CD4-positive, alpha-beta memory T cell (primary cell): ENCODE measurements at places on chromosomes 7 and 10. TPM values are rescaled to one million over a fixed set of nuclear protein-coding genes. Genes with fewer than 3 reads are reported as not detected.
A peak's percentile ranks its signal among the peaks of the same experiment; 100 is the strongest.

DNA sequence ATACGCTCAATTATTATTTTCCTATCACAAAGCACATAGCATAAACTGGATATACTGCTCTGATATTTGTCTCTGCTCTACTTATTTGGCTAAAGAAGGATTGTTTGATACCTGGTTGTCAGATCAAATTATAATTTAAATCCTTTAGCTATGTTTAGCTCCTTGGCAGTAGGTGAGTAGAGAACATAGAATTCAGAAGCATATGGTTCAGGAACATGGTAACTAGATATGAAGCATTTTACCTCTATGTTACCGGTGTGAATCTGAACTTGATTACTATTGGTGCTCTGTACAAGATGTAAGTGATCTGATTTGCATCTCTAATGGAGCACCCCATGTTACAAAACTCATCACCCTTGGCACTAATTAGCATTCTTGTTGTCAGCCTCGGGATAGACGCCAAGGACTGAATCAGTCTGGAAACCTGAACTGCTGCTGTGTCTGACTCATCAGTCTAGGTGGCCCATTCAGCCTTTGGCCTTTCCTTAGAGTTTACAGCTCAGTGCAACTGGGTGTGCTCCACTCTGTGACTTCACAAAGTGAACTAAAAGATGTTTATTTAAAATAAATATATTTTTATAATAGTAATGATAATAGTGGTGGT is 12.3 kb upstream of the MYPN start:
- DNase-seq: no peak

DNA sequence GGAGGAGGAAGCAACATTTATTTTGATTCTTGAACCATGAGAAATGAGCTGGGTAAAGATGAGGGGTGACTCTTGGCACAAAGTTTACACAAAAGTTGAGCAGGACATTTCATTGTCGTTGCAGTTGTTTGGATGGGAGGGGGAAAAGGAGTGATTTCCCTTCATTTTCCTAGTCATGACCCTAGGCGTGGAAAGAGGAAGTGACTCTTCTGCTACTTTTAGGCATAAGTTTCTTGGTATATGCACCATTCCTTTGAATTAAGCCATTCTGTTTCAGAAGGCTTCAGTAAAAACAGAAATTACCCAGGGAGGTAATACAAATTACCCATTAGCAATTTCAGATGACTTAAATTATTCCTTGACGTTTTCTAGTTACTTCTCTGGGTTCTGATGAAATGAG is 113.9 kb upstream of the FAM171A1 start:
- DNase-seq: no peak

DNA sequence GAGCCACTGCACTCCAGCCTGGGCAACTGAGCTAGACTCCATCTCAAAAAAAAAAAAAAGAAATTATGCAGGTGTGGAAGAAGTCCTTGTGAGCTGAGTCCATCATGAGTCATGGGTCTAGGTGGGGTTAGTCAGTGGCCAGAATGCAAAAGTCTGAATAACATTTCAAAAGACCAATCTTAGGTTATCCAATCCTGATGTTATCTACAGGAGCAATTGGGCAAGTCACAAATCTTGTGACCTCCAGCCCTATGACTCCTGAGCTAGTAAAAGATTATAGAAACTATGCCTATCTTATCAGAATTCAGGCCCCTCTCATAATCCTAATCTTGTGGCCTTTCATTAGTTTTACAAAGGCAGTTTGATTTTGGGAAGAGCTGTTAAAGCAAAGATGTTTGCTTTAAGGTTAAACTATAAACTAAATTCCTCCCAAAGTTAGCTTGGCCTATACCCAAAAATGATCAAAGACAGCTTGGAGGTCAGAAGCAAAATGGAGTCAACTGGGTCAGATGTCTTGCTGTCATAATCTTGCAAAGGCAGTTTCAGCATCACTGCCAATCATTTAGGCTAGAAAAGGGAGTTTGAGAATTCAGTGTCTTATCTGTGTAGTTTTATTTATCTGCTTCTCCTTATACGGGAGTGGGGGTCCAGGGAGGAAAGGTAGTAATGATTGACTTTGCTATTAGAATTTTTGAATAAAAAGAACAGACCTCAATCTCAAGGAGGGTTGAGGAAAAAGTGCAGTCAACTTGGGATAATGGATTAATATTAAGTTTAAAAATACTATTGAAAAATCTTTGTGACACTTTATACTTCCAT is 71.2 kb upstream of the TRIM24 start:
- no peak for DNase-seq

GRCh38 chr10:132205650-132206376 is 19.1 kb downstream of the DPYSL4 start:
- DNase-seq: peak; percentile 12

DNA sequence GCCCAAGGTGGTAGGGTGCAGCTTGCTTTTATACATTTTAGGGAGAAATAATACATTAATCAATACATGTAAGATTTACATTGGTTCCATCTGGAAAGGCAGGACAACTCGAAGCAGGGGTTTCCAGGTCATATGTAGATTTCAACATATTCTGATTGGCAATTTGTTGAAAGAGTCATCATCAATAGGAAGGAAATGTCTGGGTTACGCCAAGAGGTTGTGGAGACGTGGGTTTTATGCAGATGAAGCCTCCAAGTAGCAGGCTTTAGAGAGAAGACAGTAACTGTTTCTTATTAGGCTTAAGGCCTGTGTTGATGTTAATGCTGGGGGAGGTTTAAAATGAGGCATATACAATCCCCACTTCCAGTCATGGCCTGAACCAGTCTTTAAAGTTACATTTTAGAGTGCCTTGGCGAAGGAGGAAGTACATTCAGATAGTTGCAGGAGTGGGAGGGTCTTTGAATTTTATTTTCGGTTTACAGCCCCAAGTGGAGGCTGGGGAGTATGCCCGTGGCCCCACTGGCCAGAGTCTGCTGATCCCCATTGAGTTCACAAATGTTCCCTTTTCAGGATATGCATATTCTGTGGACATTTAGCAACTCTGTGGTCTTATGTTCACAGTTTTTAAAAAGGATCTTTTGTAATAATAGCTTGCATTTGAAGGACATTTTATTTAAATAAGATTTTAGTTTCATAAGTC is 166.0 kb upstream of the GDF10 start:
- no peak for DNase-seq

DNA sequence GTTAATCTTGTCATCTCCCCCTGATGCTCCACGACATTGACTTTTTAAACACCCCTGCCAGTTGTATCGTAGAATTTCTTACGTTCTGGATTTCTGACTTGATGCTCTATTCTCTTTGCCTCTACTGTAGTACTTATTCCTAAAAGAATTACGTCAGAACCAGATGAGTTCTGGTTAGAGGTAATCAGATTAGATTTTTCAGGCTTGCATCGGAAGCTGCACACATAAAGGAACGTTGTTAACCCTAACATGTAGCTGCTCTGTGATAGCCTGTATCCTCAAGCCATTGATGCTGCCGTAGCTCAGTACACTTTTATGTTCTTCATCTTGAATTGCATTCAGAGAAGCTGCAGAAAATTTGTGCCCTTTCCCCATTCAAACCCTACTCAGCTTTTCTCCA is 26.3 kb upstream of the TMEM236 start:
- DNase-seq: no peak

DNA sequence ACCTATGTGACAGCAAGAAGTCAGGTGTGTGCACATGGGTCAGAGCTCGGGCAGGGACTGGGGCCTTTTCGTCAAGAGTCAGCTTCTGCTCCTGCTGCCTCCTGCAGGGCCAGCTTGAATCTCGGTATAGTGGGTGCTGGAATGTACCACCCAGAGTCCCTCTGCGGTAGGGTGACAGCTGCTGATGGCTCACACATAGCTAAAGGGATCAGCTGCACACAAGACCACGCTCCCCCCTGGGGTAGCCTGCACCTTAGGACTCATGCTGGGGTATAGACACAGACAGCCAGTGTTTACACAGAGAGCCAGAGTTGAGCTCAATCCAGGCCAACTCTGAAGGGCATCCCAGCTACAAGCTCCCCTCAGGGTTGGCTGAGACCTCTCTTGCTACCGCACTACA is 14.0 kb upstream of the COL13A1 start:
- no peak for DNase-seq

GRCh38 chr7:101516851-101517250 is 112.2 kb downstream of the MYL10 start:
- no peak for DNase-seq

GRCh38 chr10:3619241-3619640 is 165.8 kb downstream of the KLF6 start:
- no peak for DNase-seq

DNA sequence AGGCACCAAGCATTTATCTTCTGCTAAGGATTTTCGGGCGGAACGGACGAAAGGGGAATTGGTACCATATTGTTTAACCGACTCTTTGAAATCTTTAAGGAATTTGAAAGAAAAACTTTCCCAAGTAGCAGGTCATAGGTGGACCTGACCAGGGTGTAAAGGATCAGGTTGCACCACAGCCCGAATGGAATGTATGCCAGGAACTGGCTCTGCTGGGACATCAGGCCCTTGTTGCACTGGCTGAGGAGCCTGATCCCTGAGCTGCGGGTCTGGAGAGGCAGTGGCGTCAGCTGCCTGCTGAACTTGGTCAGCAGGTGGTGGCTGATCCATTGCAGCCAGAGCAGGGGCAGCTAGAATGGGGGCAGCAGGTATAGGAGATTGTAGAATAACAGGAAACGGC is 41.4 kb upstream of the AKR1C2 start:
- DNase-seq: no peak

DNA sequence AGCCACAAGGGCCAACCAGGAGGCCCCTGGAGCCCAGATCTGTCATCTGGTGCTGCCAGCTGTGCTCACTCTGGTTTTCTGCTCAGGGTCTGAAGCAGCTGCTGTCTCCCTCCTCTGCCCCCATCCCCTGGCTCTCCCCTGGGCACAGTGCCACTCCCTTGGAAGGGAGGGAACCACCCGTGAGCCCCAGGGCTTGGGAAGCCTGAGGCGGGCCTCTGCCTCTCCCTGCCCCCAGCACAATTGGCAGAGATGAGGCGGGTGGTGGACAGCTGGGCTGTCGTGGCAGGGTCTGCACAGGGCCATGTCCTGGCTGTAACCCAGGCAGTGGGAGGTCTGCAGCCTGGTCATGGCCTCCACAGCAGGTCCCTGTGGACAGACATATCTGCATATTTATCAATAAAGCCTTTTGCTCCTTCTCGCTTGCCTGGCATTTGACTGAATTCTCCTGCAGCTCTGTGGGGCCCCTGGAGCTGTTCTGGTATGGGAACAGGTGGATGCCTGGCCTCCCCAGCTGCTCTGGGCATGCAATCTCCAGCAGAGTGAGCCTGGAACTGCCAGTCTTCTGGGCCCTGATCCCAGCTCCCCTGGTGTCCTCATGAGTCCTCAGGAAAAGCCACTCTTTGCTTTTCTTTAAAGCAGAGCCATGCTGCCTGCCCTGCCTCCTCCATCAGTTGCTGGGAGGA is 1.6 kb upstream of the ANKRD2 start:
- DNase-seq: no peak

DNA sequence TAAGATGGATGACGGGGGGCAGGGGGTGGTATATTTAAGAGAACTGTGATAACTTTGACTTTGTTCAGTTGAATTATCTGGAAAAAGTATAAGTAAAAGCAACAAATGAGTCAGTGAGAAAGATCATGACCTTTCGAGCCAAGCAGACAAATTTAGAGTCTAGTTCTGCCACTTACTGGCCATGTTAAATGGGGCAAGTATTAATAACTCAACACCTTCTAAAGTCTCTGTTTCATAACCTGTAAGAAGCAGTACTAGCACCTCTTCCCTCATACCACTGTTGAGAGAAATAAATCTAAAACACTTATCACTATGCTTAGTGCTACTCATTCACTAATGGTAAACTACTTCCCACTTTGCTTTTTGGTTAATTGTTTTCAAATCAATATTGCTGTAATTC is 604.4 kb upstream of the LRRN3 start:
- no peak for DNase-seq

DNA sequence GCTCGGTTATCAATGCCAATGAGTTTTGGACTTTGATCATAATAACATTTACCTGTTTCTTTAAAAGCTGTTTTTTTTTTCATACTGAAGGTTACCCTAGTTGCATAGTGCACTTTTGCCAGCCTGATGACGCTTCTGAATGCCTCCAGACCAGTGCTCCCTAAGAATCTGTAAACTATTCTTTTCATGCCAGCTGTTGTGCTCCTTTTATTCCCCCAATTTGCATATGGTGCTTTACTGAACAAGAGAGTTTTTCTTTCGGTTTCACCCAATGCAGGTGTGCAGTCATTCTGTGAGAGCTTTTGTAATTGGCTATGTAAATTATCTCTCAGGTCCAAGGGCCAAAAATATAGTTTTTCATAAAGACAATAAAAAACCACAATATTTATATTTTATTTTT is 48.1 kb upstream of the GLCCI1 start:
- peak; percentile 29 for DNase-seq

GRCh38 chr10:52918714-52919305 is 146.2 kb upstream of the MBL2 start:
- DNase-seq: no peak

- DNase-seq: no peak
These were observed 184.4 kb downstream of the TCERG1L start for GRCh38 chr10:131127138-131127589.

DNA sequence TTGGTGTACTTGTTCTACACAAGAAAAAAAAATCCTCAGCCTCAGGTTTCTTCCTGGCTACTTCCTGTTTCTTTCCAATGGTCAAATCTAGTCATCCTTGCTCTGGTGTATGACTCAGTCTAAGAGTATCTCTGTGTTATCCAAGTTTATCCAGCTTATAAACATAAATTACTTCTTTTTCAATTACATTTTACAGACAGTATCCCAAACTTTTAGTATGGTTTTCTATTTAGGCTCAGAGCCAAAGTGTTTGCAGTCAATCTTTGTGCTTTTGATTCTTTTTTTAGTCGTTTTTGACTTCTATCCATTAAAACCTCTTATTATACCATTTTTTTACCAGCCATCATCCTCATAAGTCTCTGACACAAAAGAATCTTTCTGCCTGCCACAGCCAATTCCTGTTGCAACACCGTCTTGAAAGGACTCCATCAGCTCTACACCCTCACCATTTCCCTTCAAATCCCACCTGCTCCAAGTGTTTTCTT is 294.6 kb downstream of the PTEN start:
- no peak for DNase-seq

- DNase-seq: no peak
These were observed 80.4 kb upstream of the ANLN start for GRCh38 chr7:36309301-36309700.

GRCh38 chr7:101575168-101575567 is 53.9 kb downstream of the MYL10 start:
- DNase-seq: no peak

- DNase-seq: no peak
These were observed 68.7 kb upstream of the KLF6 start for GRCh38 chr10:3853547-3854303.

- no peak for DNase-seq
These were observed 51.5 kb downstream of the VAX1 start for GRCh38 chr10:117086546-117086945.

GRCh38 chr7:120741371-120742042 is 116.4 kb downstream of the TSPAN12 start:
- DNase-seq: no peak

The CFAP70 gene
- 3.8 TPM for total RNA-seq

The NEBL gene
- not detected for total RNA-seq

The STEAP4 gene
- total RNA-seq: not detected

The MMRN2 gene
- total RNA-seq: not detected

The CASTOR2 gene
- total RNA-seq: 3.4 TPM

The ADIRF gene
- total RNA-seq: not detected

The ENO4 gene
- not detected for total RNA-seq

The LLCFC1 gene
- total RNA-seq: not detected

The TUBB8 gene
- not detected for total RNA-seq

The FAM221A gene
- 7.3 TPM for total RNA-seq

The CLRN3 gene
- not detected for total RNA-seq

The ANKRD61 gene
- not detected for total RNA-seq

The SFRP4 gene
- total RNA-seq: not detected

The TRIM50 gene
- total RNA-seq: not detected

The PHKG1 gene
- total RNA-seq: 2.9 TPM

The TDRD1 gene
- total RNA-seq: 0.41 TPM

The CXCL12 gene
- total RNA-seq: not detected

The LRGUK gene
- total RNA-seq: 0.55 TPM
